Stimulated activated CD4-positive, alpha-beta T cell treated with anti-CD3 and anti-CD28 coated beads, TNF-alpha, amount 100 ng/mL, for 1 hour (primary cell): ENCODE measurements at places on chromosomes 3 and 15.

GRCh38 chr3:145182196-145182911 lies 978.6 kb downstream of the PLOD2 start:
- DNase-seq, result no peak

GRCh38 chr15:81950841-81951414 lies 94.9 kb downstream of the MEX3B start:
- no peak for DNase-seq

- no peak for DNase-seq
Measured at GRCh38 chr3:15676259-15676658, 74.7 kb downstream of the BTD start.

- DNase-seq, result no peak
Measured at GRCh38 chr15:94026458-94027304, 204.7 kb upstream of the MCTP2 start.

- no peak for DNase-seq
Measured at GRCh38 chr15:101549647-101550046, 60.1 kb upstream of the PCSK6 start.

DNA sequence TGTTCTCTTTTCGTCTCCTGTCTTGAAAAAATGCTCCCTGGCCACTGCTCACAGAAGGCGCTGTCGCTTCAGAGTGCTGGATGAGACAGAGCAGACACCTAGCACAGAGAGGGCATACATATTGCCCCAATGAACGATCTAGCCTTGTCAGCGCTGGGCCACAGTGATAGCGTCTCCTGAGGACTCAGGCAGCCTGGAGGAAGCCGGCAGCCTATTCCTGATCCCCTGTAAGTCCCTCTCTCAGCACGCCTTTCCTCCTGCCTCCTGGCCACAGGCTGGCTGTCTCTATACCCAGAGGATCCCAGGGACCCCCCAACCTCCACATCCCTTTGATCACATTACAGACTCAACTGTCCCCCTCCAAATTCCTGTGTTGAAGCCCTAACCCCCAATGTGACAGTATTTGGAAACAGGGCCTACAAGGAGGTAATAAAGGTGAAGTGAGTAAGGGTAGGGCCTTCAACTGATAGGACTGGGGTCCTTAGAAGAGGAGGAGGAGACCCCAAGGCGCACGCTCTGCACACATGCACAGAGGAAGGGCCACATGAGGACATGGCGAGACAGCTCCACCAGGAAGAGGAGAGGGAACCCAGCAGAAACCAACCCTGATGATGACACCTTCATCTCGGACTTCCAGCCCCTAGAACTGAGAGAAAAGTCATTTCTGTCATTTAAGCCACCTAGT lies 7.5 kb downstream of the PLA2G4F start:
- DNase-seq, result no peak

DNA sequence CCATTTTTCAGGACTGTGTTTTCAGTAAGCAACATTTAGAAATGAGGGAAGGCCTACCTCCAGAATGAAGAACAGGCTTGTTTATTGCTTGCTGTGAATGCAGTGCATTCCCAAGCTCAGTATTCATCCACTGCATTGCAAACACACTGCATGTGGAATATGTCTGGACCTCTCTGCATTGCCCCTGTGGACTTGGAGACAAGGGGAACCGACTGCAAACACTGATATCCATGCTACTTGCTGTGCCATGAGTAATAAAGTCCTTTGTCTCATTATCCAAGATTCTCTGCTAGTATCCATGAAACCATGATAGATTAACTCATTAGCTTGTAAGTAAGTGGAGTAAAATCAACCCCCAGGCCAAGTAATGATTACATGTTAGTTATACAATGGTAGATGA lies 301.2 kb upstream of the NR2E3 start:
- DNase-seq, result no peak

- DNase-seq, result no peak
Measured at GRCh38 chr3:166360720-166361119, 523.5 kb upstream of the BCHE start.

DNA sequence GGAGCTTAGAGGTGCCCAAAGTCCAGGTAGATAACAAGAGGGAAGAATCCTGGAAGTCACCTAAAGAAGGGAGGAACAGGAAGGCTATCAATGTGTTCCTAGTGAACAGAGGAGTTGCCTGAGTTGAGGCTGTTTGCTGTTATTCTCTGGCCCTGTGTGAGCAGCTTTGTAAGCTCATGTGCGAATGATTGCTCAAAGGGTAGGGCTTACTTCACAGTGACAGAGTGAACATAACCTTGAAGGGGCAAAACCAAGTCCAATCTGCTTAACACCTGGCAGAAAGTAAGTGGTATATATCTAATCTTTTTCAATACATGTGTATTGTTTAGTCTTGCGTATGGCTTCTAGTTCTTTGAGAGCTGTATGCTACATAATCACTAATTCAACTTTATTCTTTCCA lies 1153.6 kb downstream of the TUSC7 start:
- DNase-seq, result no peak
